ENCODE measurements at places on chromosomes 7 and 10. TPM values are rescaled to one million over a fixed set of nuclear protein-coding genes. Genes with fewer than 3 reads are reported as not detected.

- DNase-seq, result no peak
Measured at GRCh38 chr10:16592378-16592777, 70.7 kb upstream of the C1QL3 start.

The TRIM50 gene
- not detected for total RNA-seq

GRCh38 chr10:117175215-117175900, 21.9 kb upstream of the KCNK18 start:
- DNase-seq, result peak; percentile 10

The EPO gene
- 0.14 TPM for total RNA-seq

The PLCE1 gene
- 0.02 TPM for total RNA-seq

The AOC1 gene
- total RNA-seq, result 0.16 TPM

GRCh38 chr10:92757066-92757710, 67.4 kb downstream of the HHEX start:
- DNase-seq, result no peak

DNA sequence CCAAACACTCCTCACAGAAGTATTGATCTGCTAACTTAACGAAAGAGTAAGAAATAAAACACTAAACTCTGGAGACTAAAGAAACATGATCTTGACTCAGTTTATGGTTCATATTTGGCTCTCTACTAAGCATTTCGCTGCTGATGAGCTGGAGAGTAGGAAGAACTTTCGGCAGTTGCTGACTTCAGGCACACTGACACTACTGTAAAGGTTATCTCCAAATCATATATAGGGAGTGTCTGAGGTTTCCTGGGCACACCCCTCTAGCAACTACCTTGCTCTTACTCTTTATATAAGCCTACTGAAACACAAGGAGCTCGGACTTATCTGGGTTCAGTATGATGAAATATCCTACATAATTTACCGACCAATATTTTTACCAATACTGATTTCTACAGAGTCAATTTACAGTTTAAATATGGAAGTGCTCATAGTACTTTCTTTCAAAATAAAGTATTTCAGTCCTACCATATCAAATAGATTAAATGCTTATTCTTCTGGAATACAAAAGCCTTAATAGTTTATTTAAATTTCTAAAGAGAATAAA, 39.5 kb downstream of the ERCC6 start:
- no peak for DNase-seq

DNA sequence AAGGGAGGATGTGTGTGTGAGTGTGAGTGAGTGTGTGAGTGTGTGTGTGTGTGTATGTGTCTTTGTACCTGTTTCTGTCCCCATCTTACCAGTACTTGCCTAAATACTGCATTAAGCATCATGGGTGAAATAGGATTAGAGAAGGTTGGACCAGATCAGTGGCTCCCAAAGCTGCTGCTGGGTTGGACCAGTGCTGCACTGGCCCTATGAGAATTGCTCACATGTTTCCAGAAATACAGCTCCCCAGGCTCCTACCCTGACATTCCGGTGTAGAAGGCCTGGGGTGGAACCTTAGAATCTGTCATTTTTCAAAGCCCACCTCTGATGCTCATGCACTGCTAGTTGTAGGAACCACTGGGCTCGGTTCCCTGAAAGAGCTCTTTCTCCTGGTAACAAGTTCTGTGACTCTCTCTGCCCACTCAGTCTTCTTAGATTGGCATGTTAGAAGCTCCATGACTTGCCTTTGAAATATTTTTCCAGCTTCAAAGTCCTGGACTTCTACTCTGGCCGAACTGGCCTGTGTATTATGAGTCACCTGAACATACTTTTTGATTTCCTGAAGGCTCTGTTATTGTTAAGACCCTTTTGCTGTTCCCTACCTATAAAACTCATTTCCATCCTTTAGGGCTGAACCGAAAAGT, 224.7 kb downstream of the CUX1 start:
- DNase-seq, result no peak

GRCh38 chr10:121426307-121426706, 171.9 kb downstream of the FGFR2 start:
- no peak for DNase-seq

DNA sequence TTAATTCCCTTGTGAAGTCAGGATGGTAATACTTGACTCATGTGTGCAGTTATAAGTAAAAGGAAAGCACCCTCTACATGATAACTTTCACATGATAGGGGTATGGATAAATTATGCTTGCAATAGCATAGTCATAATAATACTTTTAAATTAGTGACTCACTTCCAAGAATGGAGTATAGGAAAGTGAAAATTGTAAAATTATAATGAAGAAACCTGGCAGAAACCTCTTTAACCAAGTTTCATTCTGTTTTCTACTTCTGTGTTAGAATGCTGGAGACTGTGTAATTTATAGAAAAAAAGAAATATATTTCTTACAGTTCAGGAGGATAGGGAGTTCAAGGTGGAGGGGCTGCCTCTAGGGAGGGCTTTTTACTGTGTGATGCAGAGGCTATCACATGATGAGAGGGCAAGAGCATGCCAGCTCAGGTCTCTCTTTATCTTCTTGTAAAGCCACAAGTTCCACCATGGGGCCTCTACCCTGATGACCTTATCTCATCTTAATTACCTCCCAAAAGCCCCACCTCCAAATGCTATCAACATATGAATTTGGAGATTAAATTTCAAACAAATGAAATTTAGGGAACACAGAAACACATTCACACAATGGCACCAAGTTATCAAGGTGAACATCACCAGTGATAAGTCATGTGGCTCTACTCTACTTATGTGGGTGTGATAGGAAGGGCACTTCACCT, 43.2 kb downstream of the HDAC9 start:
- DNase-seq, result no peak

GRCh38 chr7:1533547-1534329, 3.2 kb downstream of the MAFK start:
- no peak for DNase-seq

- DNase-seq, result no peak
Measured at GRCh38 chr10:68315582-68315981, 16.3 kb upstream of the HNRNPH3 start.

DNA sequence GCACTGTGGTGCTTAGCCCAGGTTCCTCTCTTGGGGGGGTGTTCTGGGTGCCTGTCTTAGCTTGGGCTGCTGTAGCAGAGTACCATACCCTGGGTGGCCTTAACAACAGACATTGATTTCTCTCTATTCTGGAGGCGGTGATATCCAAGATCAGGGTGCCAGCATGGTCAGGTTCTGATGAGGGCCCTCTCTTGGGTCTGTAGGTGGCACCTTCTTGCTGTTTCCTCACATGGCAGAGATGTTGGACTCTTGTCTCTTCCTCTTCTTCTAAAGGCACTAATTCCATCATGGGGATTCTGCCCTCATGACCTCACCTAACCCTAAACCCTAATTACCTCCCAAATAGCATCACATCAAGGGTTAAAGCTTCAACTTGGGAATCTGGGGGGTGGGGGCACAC, 19.9 kb upstream of the CRHR2 start:
- no peak for DNase-seq

DNA sequence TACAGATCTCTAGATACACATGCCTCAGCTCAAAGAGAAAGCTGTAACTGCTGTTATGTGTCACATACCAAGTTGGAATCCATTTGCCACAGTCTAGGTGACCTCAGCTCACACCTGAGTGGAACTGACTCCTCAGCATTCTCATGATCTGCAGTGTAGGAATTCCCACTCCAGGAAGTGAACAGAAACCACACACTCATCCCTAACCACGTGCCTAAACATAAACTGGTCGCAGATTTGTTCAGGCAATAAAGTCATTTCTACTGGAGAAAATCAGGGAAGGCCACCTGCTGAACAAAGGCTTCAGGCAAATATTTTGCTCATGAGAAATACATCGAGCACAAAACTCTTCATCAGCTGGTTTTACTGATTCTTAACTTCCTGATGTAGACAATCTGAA, 23.0 kb upstream of the ZMYND11 start:
- no peak for DNase-seq

DNA sequence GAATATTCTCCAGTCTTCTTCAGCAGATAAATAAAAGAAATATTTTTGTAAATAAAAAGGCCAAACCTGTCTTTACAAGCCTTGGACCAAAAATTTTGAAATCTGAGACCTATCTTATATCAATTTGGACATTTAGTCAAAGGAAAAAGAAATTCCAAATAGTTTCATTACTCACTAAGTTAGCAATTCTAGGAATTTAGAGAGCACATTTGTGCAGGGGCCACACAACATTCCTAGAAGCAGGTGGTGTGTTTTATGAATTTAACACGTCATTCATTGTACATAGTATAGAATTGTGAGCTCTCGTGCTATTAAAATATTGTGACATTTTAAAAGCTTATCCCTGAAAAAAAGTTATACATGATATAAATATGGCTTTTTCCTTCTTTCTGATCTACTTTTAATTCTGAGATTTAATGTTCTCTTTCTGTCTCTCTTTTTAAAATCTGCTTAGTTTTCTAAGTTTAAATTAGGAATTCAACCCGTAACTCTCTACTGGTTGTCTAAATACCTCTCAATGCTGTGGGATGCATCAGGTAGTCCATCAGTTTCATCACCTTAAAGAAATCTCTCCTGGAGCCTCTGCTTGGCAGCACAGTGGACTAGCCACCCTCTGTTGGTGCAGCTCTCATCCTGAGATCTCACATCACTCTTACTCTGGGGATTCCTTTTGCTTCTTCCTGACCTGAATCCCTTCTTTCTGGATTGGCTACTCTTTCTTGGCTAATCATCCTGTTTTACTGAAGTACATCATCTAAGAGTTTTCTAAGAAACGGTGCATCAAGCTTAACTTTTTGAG, 124.5 kb downstream of the SEMA3E start:
- no peak for DNase-seq

The ANKRD30A gene
- not detected for total RNA-seq

DNA sequence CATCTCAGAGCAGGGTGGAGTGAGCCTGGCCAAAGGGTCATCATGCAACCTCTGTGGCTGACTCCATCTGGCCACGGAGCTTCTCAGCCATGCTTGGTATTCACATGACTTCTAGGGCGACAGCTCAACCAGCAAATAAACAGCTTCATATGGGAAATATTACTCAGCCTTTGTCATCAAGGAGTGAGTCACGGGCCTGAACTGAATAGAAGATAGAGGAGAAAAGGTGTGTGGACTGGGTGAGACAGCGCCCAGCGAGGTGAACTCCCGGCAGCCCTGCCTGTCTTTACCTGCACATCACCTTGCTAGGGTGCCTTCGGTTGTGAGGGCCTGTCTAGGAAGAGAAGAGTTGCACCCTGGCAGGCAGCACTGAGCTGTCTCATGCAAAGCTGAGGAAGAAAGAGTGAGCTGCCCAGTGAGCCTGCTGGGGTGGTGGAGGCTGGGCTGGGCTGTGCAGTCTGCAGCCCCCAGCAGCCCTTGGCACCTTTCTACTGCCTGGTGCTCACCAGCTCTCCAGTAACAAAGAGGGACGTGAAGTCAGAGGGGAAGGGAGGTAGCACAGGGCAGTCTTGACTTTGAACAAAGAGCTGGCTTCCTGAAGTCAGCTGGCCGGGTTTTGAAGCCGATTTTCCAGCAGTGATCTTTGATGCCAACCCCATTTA, 114.2 kb downstream of the EGFR start:
- DNase-seq, result no peak

The PON1 gene
- not detected for total RNA-seq

The VPS26A gene
- 28.4 TPM for total RNA-seq

The HOXA1 gene
- total RNA-seq, result 0.16 TPM

DNA sequence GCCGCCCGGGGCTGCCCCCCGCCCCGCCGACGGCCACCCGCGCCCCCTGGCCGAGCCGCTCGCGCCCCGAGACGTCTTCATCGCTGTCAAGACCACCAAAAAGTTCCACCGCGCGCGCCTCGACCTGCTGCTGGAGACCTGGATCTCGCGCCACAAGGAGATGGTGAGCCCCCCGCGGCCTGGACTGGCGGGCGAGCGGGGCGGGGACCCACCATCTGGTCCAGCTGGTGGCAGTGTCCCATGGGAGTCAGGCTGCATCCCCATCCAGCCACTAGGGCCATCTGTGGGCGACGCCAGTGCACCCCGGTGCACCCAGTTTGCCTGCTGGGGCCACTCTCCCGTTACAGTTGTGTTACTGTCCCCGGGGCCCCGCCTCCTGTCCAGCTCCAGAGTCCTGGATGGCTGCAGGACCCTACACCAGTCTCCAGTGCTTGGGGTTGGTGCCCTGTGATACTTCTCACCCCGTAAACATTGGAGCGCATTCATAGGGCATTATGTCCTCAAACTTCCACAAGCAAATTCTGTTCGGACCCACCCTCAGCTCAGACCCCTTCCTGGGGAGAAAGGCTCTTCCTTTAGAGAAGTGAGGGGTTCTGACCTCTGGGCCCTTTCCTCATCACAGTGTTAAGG, 672 bp downstream of the LFNG start:
- peak; percentile 29 for DNase-seq

- DNase-seq, result no peak
Measured at GRCh38 chr10:88781206-88781605, 21.3 kb upstream of the LIPM start.

DNA sequence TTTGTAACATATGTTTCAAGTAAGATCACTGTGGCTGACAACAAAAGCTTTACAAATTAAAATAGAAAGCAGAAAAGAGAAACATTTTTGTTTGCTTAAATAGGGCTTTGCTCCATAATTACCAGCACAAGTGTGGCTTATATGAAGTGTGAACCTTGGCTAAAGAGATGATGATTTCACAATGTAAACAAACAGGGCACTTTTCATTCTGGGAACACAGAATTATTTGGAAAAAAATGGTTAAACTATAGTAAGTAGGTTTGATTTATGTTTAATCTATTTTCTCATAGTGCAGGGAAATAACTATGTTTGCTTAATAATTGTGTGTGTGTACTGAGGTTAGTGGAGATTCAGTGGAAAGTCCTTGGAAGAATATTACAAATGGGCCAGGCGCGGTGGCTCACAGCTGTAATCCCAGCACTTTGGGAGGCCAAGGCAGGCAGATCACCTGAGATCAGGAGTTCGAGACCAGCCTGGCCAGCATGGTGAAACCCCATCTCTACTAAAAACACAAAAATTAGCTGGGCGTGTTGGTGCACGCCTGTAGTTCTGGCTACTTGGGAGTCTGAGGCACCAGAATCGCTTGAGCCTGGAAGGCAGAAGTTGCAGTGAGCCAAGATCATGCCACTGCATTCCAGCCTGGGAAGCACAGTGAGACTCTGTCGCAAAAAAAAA, 19.1 kb upstream of the OTUD1 start:
- DNase-seq, result no peak

DNA sequence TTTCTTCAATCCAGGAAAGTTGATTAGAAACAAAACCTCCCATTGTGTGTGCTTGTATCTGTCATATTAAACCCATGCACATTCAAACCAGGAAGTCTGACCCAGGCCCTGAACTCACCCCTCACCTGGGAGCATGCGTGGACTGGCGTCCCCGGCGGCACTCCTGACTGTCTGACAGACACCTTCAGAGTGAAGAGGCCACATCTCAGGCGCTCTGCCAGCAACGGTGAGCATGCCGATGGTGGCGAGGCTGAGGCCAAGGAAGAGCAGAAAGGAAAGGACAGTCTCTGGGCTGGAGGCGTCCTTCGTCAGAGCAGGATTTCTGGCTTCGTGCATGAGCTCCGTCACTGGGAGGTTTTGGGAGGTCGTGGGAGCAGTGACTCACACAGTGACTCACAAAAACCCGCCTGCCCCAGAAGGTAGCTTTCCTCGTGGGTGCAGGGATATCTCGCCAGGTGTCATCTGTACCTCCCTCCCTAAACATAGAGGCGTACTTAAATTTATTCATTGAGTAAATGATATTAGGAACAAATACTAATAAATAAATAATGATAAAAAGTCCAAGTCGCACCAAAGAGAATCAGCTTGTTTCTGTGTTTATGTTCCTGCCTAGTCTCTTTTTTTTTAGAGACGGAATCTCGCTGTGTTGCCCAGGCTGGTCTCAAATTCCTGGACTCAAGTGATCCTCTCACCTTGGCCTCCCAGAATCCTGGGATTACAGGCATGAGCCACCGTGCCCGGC, 13.5 kb downstream of the IQCE start:
- DNase-seq, result no peak

Data from activated T-helper 2 cell treated with anti-CD3 and anti-CD28 coated beads, Interferon-gamma antibody, Interleukin-2, Interleukin-4, amounts not matched to agents 10 μg/mL and 5 μg/mL and 100 μg/mL, durations not matched to agents 14 hours and 24 hours and 36 hours (primary cell).